ENCODE measurements at places on chromosomes 13 and 19.
A peak's percentile ranks its signal among the peaks of the same experiment; 100 is the strongest.

DNA sequence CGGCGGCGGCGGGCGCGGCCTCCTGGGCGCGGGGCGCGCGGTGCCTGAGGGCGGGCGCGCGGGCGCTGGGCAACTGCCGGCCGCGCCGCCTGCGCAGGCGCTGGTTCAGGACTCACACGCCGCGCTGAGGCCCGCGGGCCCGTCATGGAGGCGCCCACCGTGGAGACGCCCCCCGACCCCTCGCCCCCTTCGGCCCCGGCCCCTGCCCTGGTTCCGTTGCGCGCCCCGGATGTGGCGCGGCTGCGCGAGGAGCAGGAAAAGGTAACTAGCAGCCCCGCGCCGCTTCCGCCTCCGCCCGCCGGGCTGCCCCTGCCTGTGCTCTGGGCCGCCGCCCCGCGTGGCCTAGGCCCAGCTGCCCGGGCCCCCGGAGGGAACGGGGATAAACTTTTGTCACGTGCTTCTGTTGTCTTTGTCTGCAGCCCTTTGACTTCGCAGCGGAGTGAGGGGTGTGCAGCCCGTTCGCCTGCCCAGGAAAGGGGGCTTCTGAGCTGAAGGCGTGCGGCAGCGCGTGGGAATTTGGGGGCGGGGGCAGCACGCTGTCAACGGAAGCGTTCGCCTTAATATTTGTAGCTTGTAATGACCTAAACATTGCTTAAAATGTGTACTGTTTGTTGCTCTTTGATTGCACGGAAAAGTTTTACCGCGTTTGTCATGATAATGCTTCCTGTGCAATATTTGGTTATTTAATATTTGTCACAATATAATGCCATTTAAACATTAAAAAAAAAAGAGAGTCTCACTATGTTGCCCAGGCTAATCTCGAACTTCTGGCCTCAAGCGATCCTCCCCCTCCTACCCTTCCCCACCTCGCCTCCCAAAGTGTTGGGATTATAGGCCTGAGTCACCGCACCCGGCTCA lies 594 bp downstream of the URI1 start:
- H3K27ac ChIP-seq: peak overlapping the region; percentile 90
- H3K4me3 ChIP-seq: peak overlapping the region; percentile 91
- peaks cover 22% of the 10 kb centered on the region for H3K36me3 ChIP-seq
- H3K27me3 ChIP-seq: peaks cover 3% of the 10 kb centered on the region
- DNase-seq: peak; percentile 60

GRCh38 chr19:29569038-29569911 lies 36.8 kb upstream of the POP4 start:
- no peak overlapping the region for H3K27ac ChIP-seq
- no peaks in the 10 kb centered on the region for H3K36me3 ChIP-seq
- H3K4me3 ChIP-seq: no peak overlapping the region
- H3K4me1 ChIP-seq: no peaks in the 10 kb centered on the region

DNA sequence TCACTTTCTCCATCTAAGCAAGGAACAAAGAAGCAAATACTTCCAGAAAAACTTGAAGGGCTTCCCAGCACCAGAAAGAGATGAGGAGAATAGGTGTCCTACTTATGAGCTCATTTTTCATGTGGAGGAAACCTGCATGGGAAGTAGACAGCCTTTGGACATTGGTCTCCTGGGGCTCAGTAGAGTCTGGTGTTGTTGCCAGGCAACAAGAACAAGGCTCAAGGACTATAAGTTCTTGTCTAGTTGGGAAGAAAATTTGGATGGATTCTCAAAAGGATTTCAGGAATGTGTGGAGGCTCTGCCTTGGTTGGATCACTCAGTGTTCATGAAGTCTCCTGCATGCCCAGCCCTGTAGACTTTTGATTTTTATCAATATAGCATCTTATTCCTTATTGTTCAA lies 84.5 kb downstream of the MBNL2 start:
- H3K36me3 ChIP-seq: peaks cover 11% of the 10 kb centered on the region
- no peak overlapping the region for H3K4me3 ChIP-seq
- no peak for DNase-seq
- no peaks in the 10 kb centered on the region for H3K27me3 ChIP-seq
- H3K4me1 ChIP-seq: peaks cover 29% of the 10 kb centered on the region

DNA sequence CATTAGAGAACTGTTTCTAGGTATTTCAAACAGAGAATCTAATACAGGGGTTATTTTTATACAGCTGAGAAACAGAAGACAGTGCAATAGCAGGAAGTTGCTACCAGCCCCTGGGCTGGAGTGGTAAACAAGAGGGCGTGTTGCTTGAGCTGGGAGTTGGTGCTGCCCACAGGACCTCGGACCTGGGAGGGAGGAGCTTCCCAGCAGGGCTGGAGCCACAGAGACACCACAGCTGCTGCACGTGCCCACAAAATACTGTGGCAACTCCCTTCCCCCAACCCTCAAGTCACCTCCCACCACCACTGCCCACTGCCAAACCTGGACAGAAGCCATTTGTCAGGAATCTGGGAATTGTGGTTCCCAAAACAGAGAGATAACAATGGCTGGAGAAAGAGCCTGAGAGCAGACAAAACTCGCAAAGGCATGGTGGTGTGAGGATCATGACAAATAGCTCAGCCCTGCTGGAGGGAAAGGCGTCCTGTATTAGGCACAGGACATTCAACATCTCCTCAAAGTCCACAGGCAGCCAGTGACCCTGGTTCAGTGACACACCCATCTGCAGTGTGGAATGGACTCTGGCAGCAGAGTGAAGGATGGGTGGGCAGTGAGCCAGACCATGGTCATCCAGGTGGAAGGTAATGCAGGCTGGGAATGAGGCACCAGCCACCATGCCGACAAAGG lies 57.2 kb downstream of the SPATA13 start:
- H3K27ac ChIP-seq: peak overlapping the region; percentile 30
- peak; percentile 37 for DNase-seq
- H3K4me3 ChIP-seq: peak overlapping the region; percentile 10
- H3K4me1 ChIP-seq: peaks cover 53% of the 10 kb centered on the region
- no peaks in the 10 kb centered on the region for H3K27me3 ChIP-seq
- no peaks in the 10 kb centered on the region for H3K36me3 ChIP-seq

DNA sequence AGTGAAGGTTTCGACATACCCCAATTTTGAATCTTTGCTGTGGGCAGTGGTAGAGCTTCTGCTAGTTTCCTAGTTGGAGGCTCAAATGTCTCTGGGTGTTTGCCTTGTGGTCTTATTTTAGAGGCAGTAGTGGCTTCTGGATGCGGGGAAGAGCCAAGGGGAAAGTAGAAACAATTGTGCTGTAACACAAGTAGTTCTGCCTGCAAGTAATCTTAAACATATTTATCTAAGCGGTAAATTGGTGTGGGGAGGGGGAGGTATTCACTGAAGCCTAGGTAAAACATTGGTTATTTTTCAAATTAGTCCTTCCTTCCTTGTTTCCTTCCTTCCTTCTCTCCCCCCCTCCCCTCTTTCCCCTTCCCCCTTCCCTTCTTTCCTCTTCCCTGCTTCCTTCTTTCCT lies at the start of gene PCDH20:
TSS of gene PCDH20 (minus strand) at position 101 of the 400 bp plus-strand sequence. CDS start 691 bp downstream, outside the sequence.
- no peak for DNase-seq
- H3K4me1 ChIP-seq: no peaks in the 10 kb centered on the region
- H3K36me3 ChIP-seq: no peaks in the 10 kb centered on the region
- H3K4me3 ChIP-seq: no peak within 1 kb of the TSS
- H3K27me3 ChIP-seq: no peaks in the 10 kb centered on the region

DNA sequence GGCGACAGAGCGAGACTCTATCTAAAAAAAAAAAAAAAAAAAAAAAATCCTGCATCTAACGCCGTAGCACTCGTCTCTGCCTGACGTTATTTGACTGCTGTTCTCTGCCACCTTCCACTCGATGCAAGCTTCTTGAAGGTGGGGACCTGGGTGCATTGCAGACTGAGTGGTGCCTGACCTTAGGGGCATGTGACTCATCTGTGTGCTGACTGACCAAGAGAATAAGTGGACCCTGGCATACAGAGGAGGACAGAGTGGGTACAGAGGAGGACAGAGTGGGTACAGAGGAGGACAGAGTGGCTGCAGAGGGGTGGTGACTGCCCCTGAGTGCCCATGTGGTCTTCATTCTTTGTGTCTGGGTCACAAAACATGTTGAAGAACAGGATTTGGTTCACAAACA lies 7.6 kb downstream of the WTIP start:
- peaks cover under 1% of the 10 kb centered on the region for H3K27me3 ChIP-seq
- H3K4me3 ChIP-seq: no peak overlapping the region
- H3K4me1 ChIP-seq: peaks cover 5% of the 10 kb centered on the region

- no peak for DNase-seq
- peaks cover 12% of the 10 kb centered on the region for H3K4me1 ChIP-seq
- no peak overlapping the region for H3K27ac ChIP-seq
- no peaks in the 10 kb centered on the region for H3K27me3 ChIP-seq
- peaks cover 31% of the 10 kb centered on the region for H3K36me3 ChIP-seq
Observed at GRCh38 chr19:3548606-3549005, 8.8 kb downstream of the MFSD12 start.

DNA sequence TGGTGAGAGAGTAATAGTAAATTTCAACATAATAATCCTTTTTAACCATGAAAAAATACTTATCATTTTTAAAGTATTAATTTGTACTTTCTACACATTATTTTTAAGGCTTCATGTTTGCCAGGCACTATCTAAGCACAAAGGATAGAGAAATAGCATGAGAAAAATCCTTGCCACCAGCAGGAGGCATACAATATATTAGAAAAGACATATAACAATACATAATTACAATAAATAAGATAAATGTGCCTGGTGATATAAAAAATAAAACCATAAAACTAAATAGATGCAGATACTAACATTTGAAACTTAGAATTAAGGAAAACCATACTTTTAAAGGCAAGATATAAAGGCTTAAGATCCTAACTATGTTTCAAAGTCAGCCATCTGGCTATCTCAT lies 1256.4 kb downstream of the DIAPH3 start:
- H3K4me3 ChIP-seq: no peak overlapping the region
- H3K27ac ChIP-seq: no peak overlapping the region
- no peaks in the 10 kb centered on the region for H3K4me1 ChIP-seq
- no peaks in the 10 kb centered on the region for H3K36me3 ChIP-seq
- DNase-seq: no peak
- H3K27me3 ChIP-seq: no peaks in the 10 kb centered on the region

GRCh38 chr13:112061367-112062061 lies 5.4 kb upstream of the SOX1 start:
- H3K27ac ChIP-seq: no peak overlapping the region
- no peak for DNase-seq
- no peaks in the 10 kb centered on the region for H3K36me3 ChIP-seq
- H3K27me3 ChIP-seq: no peaks in the 10 kb centered on the region

- no peak overlapping the region for H3K27ac ChIP-seq
- no peaks in the 10 kb centered on the region for H3K27me3 ChIP-seq
Observed at GRCh38 chr13:23628250-23628649, 58.0 kb downstream of the TNFRSF19 start.

- DNase-seq: no peak
- peaks cover 69% of the 10 kb centered on the region for H3K27me3 ChIP-seq
Observed at GRCh38 chr19:13600091-13600490, 93.8 kb upstream of the CACNA1A start.

DNA sequence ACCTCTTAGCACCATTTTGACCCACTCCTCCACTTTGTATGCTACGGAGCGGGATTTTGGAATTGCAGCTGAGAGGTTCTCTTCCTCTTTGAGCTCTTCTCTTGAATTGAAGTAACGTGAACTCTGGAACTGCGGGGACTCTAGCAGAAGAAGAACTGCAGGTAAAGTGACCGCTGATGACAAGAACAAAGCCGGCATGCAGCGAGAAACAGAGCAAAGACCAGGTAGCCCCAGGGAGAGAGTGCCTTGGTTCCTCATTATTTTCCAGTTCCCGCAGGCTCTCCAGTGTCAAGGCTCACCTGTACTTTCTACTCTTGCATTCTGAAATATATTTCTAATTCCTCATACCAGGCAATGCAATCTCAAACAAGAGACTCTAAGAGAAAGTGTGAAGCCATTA lies 260.3 kb upstream of the GPC6 start:
- no peak overlapping the region for H3K27ac ChIP-seq
- H3K36me3 ChIP-seq: no peaks in the 10 kb centered on the region

- H3K4me3 ChIP-seq: no peak overlapping the region
- no peak overlapping the region for H3K27ac ChIP-seq
- no peak for DNase-seq
- H3K27me3 ChIP-seq: no peaks in the 10 kb centered on the region
- no peaks in the 10 kb centered on the region for H3K4me1 ChIP-seq
Observed at GRCh38 chr13:34628209-34628682, 313.8 kb upstream of the NBEA start.

GRCh38 chr13:22077764-22078163 lies 406.9 kb downstream of the FGF9 start:
- no peak overlapping the region for H3K4me3 ChIP-seq
- H3K27ac ChIP-seq: no peak overlapping the region
- peaks cover 22% of the 10 kb centered on the region for H3K27me3 ChIP-seq
- H3K4me1 ChIP-seq: no peaks in the 10 kb centered on the region
- no peaks in the 10 kb centered on the region for H3K36me3 ChIP-seq
- no peak for DNase-seq

DNA sequence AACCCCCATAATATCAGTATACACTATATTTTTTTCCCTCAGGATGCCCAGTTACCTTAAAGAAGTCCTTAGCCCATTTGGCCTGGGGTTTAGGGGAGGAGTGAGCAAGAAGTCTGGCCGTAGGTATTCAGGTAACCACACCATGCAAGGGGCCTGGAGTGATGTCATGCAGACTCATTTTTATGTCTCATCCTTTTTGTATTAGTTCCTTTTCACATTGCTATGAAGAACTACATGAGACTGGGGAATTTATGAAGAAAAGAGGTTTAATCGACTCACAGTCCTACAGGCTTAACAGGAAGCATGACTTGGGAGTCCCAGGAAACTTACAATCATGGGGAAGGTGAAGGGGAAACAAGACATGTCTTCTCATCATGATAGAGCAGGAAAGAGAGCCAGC lies 12.2 kb downstream of the TPP2 start:
- no peak overlapping the region for H3K4me3 ChIP-seq
- H3K4me1 ChIP-seq: no peaks in the 10 kb centered on the region
- H3K36me3 ChIP-seq: peaks cover 22% of the 10 kb centered on the region
- H3K27me3 ChIP-seq: no peaks in the 10 kb centered on the region
- no peak overlapping the region for H3K27ac ChIP-seq

GRCh38 chr13:73451221-73452029 lies 392.6 kb downstream of the KLF5 start:
- H3K4me3 ChIP-seq: no peak overlapping the region
- DNase-seq: no peak
- no peaks in the 10 kb centered on the region for H3K27me3 ChIP-seq

DNA sequence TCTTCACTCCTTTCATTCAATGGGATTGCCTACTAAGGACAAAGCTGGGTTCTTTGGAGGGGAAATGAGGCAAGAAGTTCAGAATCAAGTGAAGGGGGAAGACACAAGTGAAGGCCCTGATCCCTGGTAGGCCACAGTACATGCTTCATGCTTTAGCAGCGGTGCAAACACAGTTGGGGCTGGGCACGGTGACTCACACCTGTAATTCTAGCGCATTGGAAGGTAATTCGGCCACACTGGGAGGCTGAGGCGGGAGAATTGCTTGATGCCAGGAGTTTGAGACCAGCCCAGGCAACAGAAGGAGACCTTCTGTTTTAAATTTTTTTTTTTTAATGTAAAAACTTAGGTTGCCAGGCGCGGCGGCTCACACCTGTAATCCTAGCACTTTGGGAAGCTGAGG lies 23.4 kb upstream of the GATAD2A start:
- no peak for DNase-seq
- no peak overlapping the region for H3K27ac ChIP-seq
- peaks cover 15% of the 10 kb centered on the region for H3K4me1 ChIP-seq
